ENCODE measurements at places on chromosomes 1 and 21. TPM values are rescaled to one million over a fixed set of nuclear protein-coding genes. Genes with fewer than 3 reads are reported as not detected.

The ZNF695 gene
- total RNA-seq: 6.1 TPM

The LGR6 gene
- total RNA-seq: not detected

The ZNF436 gene
- 9.0 TPM for total RNA-seq

The ZNF593 gene
- total RNA-seq: 45.7 TPM

The PLA2G2C gene
- total RNA-seq: not detected

Measured in MG63 (cell line).